ENCODE measurements at places on chromosomes 12 and 14.

GRCh38 chr14:60738843-60739508 lies 4.4 kb downstream of the MNAT1 start:
- DNase-seq: no peak

DNA sequence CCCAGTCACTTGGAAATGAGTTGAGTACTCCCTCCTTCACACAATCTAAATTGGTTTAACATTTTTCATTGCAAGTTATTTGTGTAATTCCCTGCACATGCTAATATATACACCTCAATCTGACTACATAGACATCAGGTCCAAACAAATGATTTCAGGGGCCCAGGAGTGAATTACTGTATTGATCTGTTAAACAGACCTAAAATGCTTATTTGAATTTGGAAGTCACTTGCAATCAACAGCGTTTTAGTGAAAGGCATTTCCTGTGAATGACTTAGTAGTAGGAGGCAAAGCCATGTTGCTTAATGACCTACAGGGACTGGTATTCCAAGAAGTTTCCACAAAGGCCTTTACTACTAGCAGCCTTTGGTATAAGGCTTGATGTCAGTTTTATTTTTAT lies 22.6 kb upstream of the SLC15A5 start:
- no peak for DNase-seq

- no peak for DNase-seq
Observed at GRCh38 chr14:101542391-101542790, 18.9 kb upstream of the DIO3 start.

DNA sequence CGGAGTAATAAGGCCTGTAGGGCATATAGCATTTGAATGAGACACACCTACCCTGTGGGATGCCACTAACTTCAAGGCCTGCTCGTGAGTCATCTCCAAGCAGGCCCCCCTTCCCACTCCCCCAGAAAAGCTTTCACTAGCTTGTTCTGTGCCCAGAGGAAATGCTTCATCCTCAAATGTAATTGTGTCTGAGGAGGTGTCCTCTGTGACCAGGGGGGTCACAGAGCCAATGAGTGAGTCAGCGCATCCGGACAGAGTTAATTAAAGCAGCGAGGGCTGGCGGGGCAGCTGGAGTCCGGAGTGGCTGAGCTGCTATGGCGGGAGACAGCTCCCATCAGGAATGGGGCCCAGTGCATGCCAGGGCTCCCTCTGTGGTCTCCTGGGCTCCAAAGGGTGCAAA lies 27.0 kb upstream of the ESRRB start:
- DNase-seq: no peak

DNA sequence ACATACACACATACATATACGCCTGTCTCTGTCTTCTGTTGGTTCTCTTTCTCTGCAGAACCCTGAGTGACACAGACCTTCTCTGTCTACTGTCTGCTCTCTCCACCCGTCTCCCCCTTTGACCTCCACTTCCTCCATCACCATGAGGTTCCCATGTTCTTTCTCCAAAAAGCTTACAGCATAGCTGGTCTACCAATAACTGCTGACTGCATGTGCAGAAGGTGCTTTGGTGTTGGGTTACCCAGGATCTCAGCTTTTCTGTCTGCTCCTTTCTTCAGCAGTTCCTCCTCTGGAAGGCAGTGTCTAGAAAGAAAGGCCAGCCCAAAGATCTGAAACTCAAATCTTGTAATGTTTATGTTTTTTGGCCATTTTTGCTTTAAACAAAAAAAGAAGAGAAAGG lies 125.6 kb downstream of the SMOC1 start:
- DNase-seq: no peak

- DNase-seq: peak; percentile 81
Observed at GRCh38 chr12:104456950-104457745, 400 bp downstream of the CHST11 start.
